Motor neuron (in vitro differentiated cells): ENCODE measurements at places on chromosomes 6 and 20.

DNA sequence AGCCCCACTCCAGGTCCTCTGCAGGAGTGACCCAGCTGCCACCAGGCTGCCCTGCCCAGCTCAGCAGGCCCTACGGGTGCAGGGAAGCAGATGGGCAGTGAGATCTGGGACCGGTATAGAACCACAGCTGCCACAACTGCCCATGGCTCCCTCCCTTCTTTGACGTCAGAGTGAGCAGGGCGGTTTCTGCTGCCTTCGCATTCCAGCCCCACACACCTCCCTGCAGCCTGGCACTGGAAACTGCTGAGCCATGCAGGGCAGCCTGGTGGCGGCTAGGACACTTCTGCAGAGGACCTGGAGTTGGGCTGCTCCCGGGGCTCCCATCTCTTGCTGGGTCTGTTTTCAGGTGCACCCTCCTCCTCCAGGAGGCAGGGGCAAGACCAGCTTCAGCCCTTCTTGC lies 101.6 kb upstream of the CD93 start:
- ATAC-seq, result peak; percentile 48

GRCh38 chr20:7411075-7411474 lies 529.2 kb downstream of the HAO1 start:
- no peak for ATAC-seq

DNA sequence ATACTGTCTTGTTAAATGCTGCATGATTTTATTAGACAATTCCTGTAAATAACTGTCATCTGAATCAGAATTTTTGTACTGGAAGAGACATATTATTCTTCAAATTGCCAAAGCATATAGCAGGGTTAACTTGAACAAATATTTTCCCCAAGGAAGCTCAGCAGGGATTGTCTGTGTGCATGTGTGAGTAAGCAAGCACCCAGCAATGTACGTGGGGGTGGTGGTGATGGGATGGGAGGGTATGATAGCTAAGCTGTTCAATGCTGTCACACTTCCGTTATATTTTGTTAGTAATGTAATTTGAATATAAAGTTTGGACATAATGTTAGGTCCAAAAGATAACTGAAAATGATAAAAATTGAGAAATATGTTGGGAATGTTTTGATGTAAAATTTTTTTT lies 118.1 kb downstream of the MYB start:
- ATAC-seq, result no peak

DNA sequence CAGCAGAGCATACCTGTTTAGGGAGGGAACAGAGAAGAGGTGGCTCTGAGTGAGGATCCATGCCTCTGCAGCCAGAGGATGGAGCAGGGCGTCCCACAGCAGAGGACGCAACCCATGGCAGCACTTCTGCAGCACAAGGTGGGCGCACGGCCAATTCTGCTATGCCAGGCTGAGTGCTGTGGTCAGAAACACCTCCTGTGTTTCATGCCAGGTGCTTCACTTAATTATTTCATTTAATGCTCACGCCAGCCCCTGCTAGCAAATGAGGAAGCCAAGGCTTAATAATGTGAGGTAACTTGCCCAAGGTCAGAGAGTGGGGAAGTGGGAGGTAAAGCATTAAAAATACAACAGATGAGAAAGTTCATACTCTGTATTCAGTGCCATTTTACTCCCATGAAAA lies 68.5 kb upstream of the PTGIS start:
- ATAC-seq, result no peak

- ATAC-seq, result no peak
Observed at GRCh38 chr6:139256087-139256486, 35.7 kb downstream of the TXLNB start.

GRCh38 chr6:30155520-30156261 lies 5.3 kb downstream of the TRIM10 start:
- ATAC-seq, result peak; percentile 6
